Lung microvascular endothelial cell (primary cell): ENCODE measurements at places on chromosomes 7 and 10. TPM values are rescaled to one million over a fixed set of nuclear protein-coding genes. Genes with fewer than 3 reads are reported as not detected.

GRCh38 chr10:34861293-34862021 lies 46.4 kb upstream of the PARD3 start:
- DNase-seq, result no peak

HABP2 gene
- total RNA-seq, result under 0.01 TPM in 1 of 2 replicates, not detected in the other

- no peak for DNase-seq
These were observed 227.8 kb downstream of the GLRX3 start for GRCh38 chr10:130363899-130364445.

TBXAS1 gene
- total RNA-seq, result 0.20 and 1.1 TPM in 2 replicates

PNLIPRP1 gene
- total RNA-seq, result not detected in 2 replicates

GRCh38 chr7:47290466-47290865 lies 291.4 kb downstream of the TNS3 start:
- no peak for DNase-seq

DNA sequence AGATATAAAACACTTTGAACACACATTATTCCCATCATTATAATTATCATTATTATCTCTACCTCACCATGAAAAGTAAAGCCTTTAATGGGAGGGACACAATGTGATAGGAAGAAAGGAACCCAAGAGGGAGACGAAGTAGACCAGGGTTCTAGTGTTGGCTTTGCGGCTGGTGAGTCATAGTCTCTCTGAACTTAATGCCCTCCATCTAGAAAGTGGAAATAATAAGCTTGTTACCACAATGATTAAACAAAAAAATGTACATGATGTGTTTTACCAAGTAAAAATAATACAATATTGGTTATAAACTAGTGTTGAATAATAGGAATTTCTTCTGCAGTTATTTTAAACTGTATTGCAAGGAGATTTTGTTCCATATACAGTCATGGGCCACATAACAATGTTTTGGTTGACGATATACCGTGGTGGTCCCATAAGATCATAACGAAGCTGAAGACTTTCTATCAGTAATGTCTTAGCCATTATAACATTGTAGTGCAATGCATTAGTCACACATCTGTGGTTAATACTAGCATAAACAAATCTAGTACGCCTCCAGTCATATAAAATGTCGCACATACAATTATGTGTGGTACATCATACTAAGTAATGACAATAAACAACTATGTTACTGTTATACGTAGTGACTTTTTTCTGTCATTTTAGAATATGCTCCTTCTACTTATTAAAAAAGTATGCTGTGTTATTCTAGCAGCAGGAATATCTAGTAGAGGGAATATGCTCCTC lies 450.6 kb upstream of the SORCS1 start:
- no peak for DNase-seq

DNA sequence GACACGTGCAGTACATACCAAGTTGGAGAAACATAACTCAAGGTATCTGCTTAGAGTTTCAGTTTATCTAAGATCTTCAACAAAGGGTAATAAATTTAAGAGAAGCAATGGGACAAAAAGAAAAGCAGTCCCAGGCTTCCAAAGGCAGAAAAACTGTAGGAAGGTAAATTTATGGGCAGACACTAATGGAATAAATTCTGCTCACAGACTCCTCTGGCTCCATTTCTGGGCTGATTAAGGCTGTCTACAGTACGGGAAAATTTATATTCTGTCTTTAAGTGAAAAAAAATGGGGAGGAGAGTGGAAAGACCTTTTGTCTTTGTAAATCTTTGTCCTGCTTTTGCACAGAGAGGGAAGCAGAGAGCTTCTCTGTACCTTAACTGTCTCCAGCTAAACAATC lies 587.5 kb upstream of the IGFBP3 start:
- DNase-seq, result no peak

- no peak for DNase-seq
These were observed 66.5 kb downstream of the EPDR1 start for GRCh38 chr7:37986908-37987330.

KLF14 gene
- not detected in 2 replicates for total RNA-seq

PPP1R3C gene
- total RNA-seq, result 0.20 and 0.44 TPM in 2 replicates

- no peak for DNase-seq
These were observed 310.7 kb downstream of the WDR37 start for GRCh38 chr10:1366811-1367425.

PTN gene
- total RNA-seq, result under 0.01 TPM in 1 of 2 replicates, not detected in the other

ZNF777 gene
- 2.4 and 2.6 TPM in 2 replicates for total RNA-seq

DNA sequence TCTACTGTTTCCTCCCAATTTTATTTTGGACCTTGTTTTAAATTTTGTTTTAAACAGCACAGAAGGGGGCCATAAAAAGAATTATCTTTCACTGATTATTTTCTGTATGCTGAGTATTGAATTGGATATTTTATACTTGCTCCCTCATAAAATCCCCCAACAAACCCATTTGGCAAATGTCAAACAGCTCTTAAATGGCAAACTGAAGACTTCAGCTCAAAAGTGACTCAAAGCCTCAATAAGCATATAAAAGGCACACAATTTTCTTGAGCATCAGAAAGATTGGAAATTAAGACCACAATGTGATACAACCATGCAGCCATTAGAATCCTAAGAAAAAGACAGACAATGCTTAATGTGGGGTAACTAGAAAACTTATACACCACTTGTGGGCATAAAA lies 199.2 kb downstream of the SEMA3E start:
- DNase-seq, result no peak

DNA sequence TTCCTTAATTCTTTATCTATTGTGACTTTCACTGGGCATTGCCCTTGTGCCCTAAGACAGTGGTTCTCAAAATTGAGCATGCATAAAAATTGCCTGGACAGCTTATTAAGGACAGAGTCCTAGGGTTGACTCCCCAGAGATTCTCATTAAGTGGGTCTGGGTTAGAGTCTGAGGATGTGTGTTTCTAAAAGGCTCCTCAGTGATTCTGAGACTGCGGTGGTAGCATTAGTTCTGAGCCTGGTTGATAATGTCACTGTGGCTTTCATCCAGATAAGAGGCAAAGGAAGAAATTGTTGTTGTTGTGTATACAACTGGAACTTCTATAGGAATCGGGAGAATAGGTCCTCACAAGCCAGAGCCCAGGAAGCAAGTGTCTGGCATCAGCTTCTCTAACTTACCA lies 1.3 kb downstream of the IFIT2 start:
- DNase-seq, result no peak

DNA sequence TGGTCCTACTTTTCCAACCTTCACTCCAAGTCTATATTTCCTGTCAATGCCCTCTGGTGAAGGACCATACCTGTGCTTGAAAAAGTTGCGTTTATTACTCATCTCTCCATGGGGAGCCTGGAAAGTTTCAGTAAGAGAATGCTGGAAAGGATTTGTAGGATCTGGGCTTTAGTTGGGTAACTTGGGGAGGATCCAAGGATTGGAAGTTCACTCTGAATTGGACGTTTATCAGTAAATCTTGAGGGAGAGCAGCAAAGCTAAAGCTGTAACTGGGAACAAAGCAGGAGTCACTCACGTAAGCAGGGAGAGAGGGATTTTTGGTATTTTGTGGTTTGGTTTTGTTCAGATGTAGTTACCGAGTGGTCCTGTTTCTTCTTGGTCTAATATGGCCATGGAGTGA lies 51.4 kb upstream of the NPVF start:
- DNase-seq, result no peak

DNA sequence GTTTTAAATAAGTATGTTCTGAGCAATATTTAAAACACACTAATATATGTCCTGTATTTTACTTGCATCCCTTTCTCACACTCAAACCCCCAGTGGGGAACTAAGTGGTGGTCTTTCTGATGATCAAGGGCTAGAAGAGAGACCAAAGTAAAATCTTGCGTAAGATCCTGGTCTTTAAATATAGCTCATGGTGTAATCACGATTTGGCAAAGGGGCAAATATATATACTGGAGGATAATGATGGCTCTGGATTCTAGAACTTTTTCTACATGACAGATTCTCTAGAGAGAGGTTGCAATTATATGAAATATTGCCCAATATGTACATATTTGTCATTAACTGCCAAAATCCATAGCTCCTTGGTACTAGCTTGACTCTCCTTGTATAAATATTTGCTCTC lies 438.3 kb downstream of the NXPH1 start:
- no peak for DNase-seq

GRCh38 chr7:95715274-95715673 lies 57.1 kb upstream of the DYNC1I1 start:
- no peak for DNase-seq

RNF32 gene
- 0.20 and 0.44 TPM in 2 replicates for total RNA-seq

DNA sequence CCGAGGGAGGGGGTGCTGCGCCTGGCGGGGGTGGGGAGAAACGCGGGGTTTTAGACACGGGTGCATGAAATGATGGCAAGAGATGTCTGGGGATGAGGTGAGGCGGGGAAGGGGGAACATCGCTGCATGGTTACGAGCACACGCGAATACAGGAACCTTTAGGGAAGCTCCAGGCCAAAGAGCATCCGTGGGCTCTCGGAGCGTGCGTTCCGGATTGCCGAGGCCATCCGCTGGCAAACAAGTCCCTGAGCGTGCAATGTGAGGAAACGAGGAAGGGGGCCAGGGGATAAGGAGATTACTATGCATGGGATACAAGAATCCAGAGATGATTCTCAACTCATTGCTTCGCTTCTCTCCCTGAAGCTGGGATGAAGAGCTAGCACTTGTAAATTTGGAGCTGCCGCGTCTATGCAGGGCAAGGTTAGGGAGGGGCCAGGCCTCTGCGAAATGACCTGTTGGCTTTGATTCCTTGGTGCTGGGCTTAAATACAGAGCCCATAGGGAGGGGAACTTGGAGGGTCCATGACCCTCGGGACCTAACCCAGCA lies 520 bp upstream of the WNT2 start:
- peak; percentile 15 for DNase-seq

GRCh38 chr10:19819419-19820033 lies 3.3 kb downstream of the PLXDC2 start:
- DNase-seq, result peak; percentile 32

DNA sequence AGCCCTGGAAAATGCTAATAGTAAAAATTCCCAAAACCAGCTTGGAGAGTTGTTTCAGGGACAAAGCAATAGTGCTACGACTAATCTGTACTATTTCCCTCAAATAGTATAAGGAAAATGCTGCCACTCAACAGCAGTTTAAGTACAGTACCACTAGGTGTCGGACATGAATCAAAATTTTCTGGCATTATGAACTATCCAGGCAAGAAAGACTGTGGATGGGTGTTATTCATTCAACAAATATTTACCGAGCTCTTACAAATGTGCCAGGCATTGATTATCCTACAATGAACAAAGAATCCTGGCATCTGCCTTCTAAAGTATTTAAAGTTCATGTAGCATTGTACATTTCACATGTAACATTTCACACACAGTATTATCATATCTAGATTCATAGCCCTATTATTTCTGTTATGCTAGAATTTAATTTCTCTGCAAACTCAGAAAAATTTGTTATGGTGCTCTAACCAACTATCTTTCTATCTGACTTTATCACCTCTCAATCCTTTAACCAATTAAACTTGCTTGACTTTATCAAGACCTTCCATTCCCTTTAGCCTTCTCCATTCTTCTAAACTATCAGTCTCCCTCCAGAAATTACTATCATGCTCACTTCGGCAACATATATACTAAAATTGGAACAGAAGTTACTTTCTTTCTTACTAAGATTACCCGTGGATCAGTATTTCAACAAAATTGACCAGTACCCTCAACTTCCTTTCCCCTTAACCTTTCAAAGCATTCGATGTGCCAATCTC lies 80.6 kb downstream of the ARHGAP21 start:
- DNase-seq, result peak; percentile 84

- DNase-seq, result no peak
These were observed 182.8 kb upstream of the CDC14C start for GRCh38 chr7:48741545-48741944.

DNA sequence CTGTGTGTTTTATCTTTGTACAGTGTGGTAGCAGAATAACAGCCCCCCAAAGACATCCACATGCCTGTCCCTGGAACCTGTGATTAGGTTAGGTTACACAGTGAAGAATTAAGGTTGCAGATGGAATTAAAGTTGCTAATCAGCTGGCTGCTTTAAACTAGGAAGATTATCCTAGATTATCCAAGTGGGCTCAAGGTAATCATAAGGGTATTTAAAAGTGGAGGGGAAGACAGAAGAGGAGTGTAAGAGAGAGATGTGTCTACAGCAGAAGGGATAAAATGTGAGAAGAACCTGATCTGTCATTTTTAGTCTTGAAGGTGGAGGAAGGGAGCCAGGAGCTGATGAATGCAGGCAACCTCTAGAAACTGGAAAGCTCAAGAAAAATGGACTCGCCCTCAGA lies 117.6 kb downstream of the ARHGAP22 start:
- no peak for DNase-seq

DNA sequence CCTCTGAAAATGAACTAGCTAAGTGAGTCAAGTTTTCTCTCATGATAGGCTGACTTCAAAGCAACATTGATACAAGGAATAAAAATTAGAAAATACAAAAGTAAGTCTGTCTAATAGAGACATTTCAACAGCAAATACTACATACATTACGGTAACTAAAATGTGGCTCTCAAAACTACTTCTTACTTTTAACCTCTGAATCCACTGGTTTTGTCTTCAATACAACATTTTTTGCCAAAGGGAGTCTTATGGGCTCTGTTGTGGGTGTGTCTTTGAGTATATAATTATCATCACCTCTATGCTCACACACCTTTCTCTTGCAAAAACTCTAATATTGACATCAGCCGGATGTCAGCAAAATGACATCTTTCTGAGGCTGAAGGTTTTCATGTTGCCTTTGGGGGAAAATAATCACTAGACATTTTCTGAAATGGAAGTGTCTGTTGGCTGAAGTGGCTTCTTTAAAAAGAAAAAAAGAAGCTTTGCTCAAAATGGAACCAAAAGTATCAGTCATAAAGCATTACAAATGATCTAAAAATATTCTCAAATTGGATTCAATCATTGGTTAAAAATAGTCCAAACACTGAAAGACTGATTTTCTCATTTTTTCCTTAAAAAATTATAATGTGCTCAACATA lies 41.8 kb upstream of the FAM133B start:
- DNase-seq, result no peak

DNA sequence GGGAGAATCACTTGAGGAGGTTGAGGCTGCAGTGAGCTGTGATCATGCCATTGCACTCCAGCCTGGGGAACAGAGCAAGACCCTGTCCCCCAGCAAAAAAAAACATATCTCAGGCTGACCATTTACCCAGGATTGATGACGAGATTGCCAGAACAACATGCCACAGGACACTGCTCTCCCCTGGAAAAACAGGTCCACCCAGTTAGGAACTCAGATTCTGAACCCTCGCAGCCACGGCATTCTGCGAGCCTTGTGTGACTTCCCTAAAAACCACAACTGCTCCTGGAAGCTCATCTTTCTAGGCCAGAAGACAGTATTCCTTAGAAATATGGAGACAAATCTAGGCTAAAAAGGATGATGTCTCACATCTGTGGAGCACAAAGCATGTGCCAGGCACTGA lies 42.1 kb upstream of the SH2B2 start:
- DNase-seq, result no peak

NPTX2 gene
- total RNA-seq, result 0.60 and 4.6 TPM in 2 replicates

DNA sequence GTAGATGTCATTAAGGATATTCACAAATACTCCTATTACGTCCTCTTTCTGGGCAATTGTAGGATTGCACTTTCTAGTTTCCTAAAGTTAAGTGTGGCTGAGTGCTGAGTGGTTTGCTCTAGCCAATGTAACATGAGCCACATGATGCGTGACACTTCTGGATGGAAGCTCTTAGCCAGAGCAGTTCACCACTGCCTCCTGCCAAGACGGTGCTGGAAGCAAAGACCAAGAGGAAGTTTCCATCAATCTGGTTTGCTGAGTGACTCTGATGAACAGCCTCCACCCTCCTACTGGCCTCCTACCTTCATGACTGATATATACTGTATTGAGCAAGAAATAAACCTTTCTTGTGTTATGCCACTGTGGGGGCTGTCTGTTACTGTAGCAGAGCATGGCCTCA lies 318.1 kb downstream of the KCNMA1 start:
- DNase-seq, result no peak

GRCh38 chr7:5360451-5360850 lies 63.2 kb downstream of the TNRC18 start:
- no peak for DNase-seq
